ENCODE measurements at places on chromosomes 6 and 20.

- no peak for DNase-seq
These were observed 64.8 kb upstream of the FOXQ1 start for GRCh38 chr6:1247056-1247455.

DNA sequence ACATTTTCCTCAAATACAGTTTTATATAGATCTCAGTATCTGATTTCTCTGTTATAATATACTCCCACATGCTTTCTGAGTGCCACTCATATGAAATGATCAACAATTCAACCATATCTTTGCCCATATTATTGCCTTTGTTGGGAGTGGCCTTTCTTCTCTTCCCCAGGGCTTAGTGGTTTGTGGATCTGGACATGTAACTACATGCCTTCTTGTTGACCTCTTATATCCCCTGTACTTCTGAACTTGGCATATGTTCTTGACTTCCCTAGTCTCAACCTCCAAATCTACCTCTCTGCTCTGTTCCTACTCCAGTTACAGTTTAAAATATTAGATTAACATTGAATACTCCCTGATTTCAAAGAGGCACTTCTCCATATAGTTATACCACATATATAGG lies 34.3 kb upstream of the PRIM2 start:
- no peak for DNase-seq

- no peak for DNase-seq
These were observed 4.5 kb upstream of the MMP9 start for GRCh38 chr20:46004187-46004586.

- DNase-seq: no peak
These were observed 23.5 kb downstream of the COL20A1 start for GRCh38 chr20:63316502-63316921.

DNA sequence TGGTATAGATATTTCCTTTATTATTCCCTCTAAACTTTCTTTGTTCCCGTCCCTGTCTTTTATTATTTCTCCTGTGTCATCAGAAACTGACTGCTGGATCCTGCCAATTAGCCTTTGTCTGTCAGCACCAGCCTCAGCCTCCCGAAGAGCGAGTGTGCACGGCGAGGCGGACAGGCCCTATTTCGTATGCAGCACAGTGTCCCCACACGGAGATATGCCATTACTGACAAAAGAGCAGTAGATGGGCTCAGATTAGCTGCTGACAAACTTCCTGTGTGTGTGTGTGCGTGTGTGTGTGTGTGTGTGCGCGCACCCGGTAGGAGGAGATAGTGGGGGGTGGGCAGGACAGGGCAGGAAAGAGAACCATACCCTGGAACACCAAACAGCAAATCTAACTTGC lies 99.5 kb upstream of the ZFP64 start:
- no peak for DNase-seq

- DNase-seq: no peak
These were observed 88.8 kb downstream of the MAP3K4 start for GRCh38 chr6:161080263-161080970.

DNA sequence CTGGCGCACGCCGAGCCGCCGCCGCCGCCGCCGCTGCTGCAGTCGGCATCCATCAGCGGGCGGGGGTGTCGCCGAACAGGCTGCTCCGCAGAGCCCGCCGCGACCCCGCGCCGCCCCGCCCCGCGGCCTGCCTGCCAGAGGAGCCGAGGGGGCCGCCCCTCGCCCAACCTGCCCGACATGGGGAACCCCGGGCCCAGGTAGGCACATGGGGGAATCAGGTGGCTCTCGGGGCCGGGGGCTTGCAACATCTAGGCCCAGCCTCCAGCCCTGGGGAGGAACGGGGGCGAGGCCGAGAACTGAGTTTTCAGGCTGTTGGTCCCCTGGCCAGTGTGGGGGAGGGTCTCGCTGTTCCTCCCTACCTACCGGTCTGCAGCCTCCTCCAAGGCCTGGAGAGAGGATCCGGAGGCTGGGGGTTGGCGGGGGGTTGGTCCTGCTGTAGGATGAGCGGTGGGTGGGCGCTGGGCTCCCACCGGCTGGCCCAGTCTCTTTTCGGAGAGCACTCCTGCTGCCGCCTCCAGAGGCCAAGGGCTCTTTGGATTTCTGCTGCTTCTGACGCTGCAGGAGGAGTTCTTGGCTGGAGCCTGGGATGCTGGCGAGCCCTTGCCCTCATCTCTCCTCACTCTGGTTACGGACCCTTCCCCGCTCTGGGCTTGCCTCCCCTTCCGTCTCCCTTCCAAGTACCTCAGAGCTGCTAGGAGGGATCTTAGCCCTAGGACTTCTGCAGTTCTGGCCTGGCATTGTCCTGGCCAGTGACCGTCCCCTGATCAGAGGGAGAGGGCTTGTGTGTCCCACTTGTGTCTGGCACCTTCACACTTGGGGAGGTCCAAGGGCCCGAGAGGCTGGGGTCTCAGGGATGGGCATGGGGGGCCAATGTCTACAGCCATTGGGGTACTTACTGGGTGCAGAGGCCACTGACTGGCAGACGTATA lies at the start of gene EPB41L1:
EPB41L1 (plus strand) TSS at position 41 of the 929 bp plus-strand sequence. CDS start 19,038 bp downstream, outside the sequence.
- DNase-seq: no peak

DNA sequence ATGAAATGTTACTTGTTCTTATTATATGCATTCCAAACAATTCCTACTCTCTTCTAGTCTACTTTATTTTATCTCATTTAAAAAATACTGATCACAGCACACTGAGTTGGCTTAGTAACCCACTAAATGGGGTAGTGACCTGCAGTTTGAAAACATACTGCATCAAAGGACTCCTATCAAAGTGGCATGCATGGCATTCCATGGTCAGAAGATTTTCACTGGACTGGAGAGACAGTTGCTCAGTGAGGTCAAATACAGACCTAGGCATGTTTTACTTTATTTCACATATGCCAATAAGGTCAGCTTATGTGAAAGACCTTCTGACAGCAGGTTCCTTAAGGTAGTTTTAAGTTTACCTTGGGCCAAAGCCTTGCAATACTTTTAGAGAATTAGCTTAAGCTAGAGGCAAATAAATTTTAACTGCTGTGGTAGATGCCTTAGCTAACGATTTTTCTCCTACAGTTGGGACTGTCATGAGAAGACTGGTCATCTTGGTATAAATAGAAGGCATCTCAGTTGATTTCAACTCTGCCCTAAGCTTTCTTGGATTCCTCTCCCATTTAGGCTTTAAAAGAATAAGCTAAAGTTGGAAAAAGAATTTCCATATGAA lies 35.1 kb downstream of the TPD52L1 start:
- DNase-seq: no peak

- no peak for DNase-seq
These were observed 128.7 kb downstream of the SYNE1 start for GRCh38 chr6:152508477-152508876.

GRCh38 chr6:4896401-4896800 lies 107.4 kb downstream of the RPP40 start:
- no peak for DNase-seq

DNA sequence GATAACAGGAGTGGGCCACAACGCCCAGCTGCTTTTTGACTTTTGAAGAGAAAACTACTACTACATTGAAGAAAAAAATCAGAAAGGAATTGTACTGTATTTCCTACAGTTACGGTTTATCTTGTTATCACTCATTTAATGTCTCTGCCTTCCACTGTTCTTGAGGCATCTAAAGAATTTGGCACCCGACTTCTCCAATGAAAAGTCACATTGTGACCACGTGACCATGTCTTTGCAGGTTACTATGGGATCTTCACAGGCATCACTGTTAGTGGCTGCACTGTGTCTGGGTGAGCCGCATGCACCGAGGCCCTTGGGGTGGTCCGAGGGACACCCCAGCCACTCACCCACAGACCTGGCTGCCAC lies 26.8 kb downstream of the RRBP1 start:
- no peak for DNase-seq

- DNase-seq: no peak
These were observed 370.1 kb downstream of the CD83 start for GRCh38 chr6:14487625-14488024.

GRCh38 chr20:8461186-8461585 lies 329.1 kb downstream of the PLCB1 start:
- DNase-seq: no peak

- no peak for DNase-seq
These were observed 29.6 kb upstream of the FOXC1 start for GRCh38 chr6:1580109-1580508.

GRCh38 chr20:48158014-48158413 lies 372.7 kb upstream of the SULF2 start:
- DNase-seq: no peak

DNA sequence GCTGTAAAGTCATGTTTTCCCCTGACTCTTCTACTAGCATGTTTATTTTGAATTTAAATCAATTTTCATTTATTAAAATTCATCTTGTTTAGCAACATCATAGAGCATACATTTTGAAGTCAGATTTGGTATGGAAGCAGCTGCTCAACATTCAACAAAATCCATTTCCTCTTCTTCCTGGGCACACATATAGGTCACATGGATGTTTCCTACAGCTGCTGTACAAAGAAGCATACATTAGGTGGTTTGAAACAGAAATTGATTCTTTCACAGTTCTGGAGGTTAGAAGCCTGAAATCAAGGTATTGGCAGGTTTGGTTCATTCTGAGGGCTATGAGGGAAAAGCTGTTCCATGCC lies 495.2 kb downstream of the RFPL4B start:
- no peak for DNase-seq

- peak; percentile 77 for DNase-seq
These were observed 3.4 kb upstream of the NSFL1C start for GRCh38 chr20:1469925-1470571.

DNA sequence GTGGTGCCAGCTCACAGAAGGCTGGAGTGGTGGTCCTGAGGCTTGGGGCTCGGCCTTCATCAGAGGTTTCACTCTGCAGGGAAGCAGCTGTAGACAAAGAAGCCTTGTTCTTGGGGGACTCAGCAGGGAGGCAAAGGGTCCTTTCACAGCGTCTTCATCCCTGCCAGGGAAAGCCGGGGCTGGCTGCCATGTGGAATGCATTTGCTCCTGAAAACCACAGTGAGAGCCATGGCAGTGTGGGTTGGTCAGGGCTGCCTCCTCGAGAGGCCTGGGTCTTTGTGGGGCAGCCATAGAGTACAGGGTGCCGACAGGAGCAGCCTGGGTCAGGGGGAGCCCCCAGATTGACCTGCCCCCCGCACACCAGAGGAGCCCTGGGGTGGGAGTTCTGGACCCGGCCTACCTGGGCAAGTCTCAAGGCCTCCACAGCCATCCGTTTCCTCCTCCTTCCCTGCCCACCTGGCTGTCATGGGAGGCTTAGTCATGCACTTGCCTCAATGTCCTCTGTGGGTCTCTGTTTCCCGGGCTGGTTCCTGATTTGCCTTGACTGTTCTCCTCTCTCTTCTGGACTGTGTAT lies 144.0 kb downstream of the CDC5L start:
- no peak for DNase-seq

GRCh38 chr6:150004101-150004782 lies 21.1 kb downstream of the RAET1L start:
- no peak for DNase-seq

DNA sequence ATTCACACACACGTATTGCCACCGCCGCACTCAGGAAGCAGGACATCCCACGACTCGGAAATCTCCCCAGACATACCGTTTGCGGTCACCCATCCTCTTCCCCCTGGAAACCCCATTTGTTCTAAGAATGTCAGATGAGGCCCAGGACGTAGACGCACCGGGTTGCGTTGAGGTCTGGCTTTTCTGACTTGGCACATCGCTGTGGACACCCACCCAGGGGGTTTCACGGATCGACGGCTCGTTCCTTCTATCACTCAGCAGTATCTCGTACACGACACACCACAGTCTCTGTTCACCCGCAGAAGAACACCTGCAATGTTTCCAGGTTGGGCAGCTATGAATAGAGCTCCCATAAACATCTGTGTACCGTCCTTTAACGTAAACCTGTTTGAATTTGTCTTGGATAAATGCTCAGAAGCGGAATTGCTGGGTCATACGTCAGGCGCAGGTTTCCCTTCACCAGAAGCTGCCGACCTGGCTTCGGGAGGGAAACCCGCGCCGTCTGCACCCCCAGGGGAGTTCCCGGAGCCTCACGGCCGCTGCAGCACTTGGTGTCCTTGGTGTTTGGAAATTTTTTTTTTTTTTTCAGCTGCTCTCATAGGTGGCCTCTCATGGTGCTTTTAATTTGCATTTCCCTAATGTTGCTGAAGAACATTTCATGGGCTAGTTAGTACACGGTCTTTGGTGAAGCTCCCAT lies 9.3 kb upstream of the EEF1A2 start:
- no peak for DNase-seq

- peak; percentile 87 for DNase-seq
These were observed 60.0 kb downstream of the PTPN1 start for GRCh38 chr20:50569864-50570836.

- no peak for DNase-seq
These were observed 105.2 kb upstream of the MAP7 start for GRCh38 chr6:136655239-136656014.

DNA sequence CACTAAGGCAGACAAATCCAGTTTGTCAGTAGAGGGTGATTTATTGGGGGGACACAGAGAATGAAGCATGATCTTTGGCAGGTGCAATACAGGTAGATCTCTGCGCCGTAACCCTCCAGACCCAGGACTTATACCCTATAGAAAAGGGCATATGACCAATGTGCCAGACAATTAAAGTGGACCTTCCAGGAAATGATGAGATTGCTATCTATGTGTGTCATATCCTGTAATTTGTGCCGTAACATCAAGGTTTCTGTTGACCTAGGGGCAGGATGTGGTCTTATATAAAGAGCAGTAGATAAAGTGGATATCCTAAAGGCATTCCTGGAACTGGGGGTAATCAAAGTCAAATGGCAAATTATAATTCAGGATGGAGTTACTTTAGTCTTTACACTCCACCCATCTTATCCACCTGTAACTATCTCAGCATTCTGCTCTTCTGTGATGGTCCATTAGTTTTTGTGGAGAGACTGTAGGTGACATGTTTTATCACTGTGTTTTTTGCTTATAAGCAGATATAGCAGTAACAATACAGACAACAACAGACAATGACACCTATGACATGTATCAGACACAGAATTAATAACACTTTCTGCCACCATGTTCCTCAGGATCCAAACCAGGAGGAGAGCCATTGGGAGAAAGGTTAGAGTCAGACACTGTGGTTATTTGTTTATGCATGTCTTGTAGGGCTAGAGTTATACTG lies 43.1 kb upstream of the ZNF337 start:
- peak; percentile 36 for DNase-seq

- DNase-seq: no peak
These were observed 332.4 kb upstream of the PRDM1 start for GRCh38 chr6:105753620-105754211.

DNA sequence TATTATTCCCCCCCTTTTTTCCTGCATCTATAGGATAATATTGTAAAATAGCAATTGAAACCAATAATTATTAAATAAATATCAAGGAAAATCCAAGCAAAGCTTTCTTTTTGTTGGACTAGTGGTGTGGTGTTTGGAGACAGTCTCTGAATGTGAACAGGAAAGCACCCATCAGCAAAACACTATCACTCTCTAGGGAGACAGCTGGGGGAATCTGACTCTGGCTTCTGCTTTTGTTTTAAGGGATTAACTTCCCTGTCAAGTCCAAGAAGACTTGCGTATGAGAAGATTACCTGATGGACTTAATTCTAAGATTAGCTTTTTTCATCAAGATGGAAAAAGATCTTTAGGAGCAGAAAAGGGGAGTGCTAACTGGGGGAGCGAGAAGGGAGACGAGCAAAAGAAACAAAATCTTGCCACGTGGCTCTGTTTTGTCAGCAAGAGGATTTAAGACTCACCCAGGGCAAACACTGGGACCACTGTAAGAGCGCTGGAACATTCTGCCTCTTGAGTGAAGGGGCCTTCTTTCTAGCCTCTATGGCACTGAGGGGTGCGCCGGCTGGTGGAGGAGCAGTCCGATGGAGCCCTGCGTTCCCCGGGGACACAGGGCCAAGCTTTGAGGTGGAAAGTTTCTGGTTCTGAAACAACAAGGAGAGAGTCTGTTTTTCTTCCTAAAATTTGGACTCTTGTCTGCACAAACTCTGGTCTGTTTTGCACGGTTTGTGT lies 570 bp downstream of the TULP4 start:
- no peak for DNase-seq

- DNase-seq: peak; percentile 15
These were observed 6.5 kb upstream of the BCAS4 start for GRCh38 chr20:50788045-50788991.

Measured in hematopoietic multipotent progenitor cell treated with erythropoietin and hydrocortisone succinate and interleukin-3 and kit ligand, for 4 days (in vitro differentiated cells).